ENCODE measurements at places on chromosomes 11 and 22. TPM values are rescaled to one million over a fixed set of nuclear protein-coding genes. Genes with fewer than 3 reads are reported as not detected.

Gene SLC22A6
- not detected for total RNA-seq

Gene FGF19
- 0.09 TPM for total RNA-seq

Gene P4HA3
- total RNA-seq: 51.3 TPM

Gene PLEKHA7
- 46.9 TPM for total RNA-seq

Gene ALG9
- total RNA-seq: 21.3 TPM

Gene PDGFB
- 4.3 TPM for total RNA-seq

Gene FGF3
- total RNA-seq: not detected

Gene PRDM11
- total RNA-seq: 5.5 TPM

Gene XRCC6
- total RNA-seq: 313 TPM

Gene NRXN2
- 0.22 TPM for total RNA-seq

Gene PHETA2
- not detected for total RNA-seq

Gene EMID1
- 0.23 TPM for total RNA-seq

Gene MRGPRX3
- not detected for total RNA-seq

Gene CNIH2
- total RNA-seq: 2.4 TPM

Gene MYO7A
- total RNA-seq: 1.2 TPM

Gene TRIM48
- not detected for total RNA-seq

Gene MIOX
- total RNA-seq: not detected

Gene FGF4
- total RNA-seq: not detected

Gene TSSK2
- not detected for total RNA-seq

Gene KCTD14
- total RNA-seq: 2.0 TPM

Gene B4GAT1
- total RNA-seq: 17.8 TPM

Gene BTG4
- not detected for total RNA-seq

Gene C22orf15
- not detected for total RNA-seq

Gene APOBEC3A
- 0.09 TPM for total RNA-seq

Gene OPCML
- not detected for total RNA-seq

Gene DGAT2
- 2.1 TPM for total RNA-seq

Gene TMEM86A
- total RNA-seq: 0.21 TPM

Gene BRSK2
- 6.2 TPM for total RNA-seq

Gene TRIM29
- total RNA-seq: 22.2 TPM

Gene NOL12
- 25.7 TPM for total RNA-seq

Gene PDXP
- 17.2 TPM for total RNA-seq

Gene CBLIF
- not detected for total RNA-seq

Gene DSCAML1
- total RNA-seq: 0.35 TPM

Gene ARHGAP20
- total RNA-seq: not detected

Gene P2RY2
- 13.1 TPM for total RNA-seq

Gene TMPRSS13
- not detected for total RNA-seq

Gene GLB1L3
- total RNA-seq: 0.05 TPM

Gene PANX2
- total RNA-seq: 4.8 TPM

Gene ZBTB44
- total RNA-seq: 7.5 TPM

Gene RIN1
- 36.4 TPM for total RNA-seq

Gene OR52I2
- not detected for total RNA-seq

Gene MMP7
- 33.8 TPM for total RNA-seq

Gene CATSPERZ
- total RNA-seq: 1.6 TPM

Gene SPDYC
- total RNA-seq: not detected

Gene PATE4
- total RNA-seq: not detected
